ENCODE measurements at places on chromosomes 6 and 20.

DNA sequence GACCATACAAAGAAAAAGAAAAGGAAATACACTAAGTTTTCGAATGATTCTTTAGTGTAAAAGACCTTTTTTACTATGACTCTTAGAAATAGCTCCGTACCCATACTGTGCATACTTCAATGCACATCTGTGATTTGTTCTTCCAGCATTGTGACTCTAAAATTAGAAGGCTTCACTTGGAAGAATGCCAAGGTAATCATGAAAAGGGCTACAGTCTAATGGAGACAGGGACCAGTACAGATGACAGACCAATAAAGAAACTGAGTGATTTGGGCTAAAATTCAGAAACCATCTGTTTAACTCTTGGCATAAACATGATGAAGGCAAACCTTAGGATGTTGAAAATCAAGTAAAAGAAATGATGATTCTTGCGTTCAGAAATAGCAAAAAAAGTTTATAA lies 46.3 kb downstream of the CYP39A1 start:
- DNase-seq, result no peak

DNA sequence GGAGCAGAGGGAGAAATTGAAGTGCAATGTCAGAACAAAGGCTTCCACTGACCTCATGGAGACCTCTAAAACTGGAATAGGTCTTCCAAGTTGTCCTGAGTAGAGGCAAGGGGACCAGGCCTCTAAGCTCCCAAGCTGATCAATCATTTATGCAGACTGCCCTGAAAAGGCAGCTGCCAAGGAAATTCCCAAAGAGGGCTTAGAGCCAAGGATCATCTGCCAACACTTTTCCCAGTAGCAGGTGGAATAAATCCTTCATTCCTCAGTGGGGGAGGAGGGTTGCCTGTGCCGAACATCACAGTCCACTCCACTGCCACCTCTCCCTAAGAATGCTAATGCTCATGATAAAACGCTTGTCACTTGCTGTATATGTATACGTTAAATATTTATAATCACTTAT lies 29.3 kb upstream of the RALY start:
- DNase-seq, result no peak

- DNase-seq, result peak; percentile 60
Measured at GRCh38 chr6:166708460-166708859, 81.4 kb upstream of the RPS6KA2 start.

- DNase-seq, result no peak
Measured at GRCh38 chr20:1908191-1908590, 13.0 kb downstream of the SIRPA start.

DNA sequence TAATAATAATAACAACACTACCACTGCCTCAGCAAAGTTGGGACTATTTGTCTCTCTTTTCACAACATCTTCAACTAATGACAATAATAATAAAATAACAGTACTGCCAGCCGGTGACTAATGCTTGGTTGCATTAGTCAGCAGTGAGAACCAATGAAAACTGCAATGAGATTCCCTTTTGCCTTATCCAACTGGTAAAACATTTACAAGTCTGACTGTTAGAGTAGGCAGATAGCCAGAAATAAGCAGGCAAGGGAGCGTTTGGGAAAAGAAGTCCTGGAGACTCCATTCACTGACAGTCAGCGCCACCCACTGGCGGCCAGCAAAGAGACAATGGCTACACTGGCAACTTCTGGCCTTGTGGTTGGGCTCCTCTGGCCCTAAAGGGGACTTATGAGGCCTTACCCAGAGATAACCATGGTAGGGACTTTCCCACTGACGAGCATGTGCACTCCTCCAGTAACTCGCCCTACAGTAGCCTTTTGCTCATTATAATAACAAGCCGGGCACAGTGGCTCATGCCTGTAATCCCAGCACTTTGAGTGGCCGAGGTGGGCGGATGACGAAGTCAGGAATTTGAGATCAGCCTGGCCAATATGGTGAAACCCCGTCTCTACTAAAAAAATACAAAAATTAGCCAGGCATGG lies 3.4 kb upstream of the NSFL1C start:
- peak; percentile 91 for DNase-seq

DNA sequence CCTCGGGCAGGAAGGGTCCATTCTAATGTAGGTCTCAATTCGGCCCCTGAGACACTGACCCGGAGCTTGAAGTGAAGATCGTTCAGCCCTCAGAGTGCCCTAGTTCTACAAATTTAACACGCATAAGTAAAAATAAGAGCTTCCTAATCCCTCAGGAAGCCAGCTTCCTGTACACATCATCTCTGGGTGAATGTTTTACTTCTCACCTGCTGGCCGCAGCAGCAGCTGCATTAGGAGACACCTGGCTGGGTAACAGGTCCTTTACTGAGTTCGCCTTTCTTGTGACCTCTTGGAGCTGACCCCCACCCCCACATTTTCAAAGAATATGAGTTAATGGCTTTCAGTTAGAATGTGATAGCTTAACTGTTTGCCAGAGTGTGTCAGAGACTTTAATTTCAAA lies 165.0 kb downstream of the SMOC2 start:
- no peak for DNase-seq

- DNase-seq, result no peak
Measured at GRCh38 chr6:30102414-30102969, 10.4 kb downstream of the TRIM31 start.

- DNase-seq, result no peak
Measured at GRCh38 chr20:8608470-8608869, 460.4 kb upstream of the PLCB4 start.

DNA sequence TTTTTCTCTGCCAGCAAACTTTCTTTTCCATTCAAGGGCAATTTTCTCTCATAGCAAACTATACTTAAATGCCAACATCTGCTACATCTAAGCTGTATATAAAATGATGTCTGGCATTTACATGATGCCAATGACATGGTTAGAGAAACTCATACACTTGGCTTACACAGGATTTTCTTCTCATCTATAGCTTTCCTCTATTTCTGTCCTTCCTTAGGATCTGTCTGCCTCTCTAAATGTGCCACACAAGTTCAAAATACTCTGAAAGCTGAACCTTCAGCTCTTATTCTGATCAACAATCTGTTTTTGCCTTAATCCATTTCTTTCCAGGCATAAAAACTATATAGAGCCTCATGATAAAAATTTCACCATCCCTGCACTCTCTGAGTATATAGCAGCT lies 290.9 kb upstream of the RNF217 start:
- DNase-seq, result no peak

DNA sequence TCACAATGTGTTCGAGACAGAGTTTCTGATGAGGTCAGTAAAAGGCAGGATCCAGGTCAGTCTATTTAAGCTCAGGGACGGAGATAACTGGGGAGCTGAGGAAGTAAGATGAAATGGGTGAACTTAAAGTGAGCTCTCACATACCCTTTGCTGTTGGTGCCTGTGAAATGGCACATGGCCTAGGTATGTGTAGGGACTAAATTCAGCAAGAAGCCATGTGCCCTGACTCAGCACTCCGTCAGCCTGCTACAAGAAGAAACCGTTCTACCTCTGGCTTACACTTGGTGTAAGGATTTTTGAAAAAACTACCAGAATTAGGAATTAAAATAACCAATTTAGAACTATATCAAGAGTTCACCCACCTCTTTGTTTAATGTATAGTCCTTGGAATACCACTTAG lies 41.1 kb upstream of the TRDN start:
- no peak for DNase-seq

- no peak for DNase-seq
Measured at GRCh38 chr6:71139249-71139648, 149.4 kb upstream of the OGFRL1 start.

DNA sequence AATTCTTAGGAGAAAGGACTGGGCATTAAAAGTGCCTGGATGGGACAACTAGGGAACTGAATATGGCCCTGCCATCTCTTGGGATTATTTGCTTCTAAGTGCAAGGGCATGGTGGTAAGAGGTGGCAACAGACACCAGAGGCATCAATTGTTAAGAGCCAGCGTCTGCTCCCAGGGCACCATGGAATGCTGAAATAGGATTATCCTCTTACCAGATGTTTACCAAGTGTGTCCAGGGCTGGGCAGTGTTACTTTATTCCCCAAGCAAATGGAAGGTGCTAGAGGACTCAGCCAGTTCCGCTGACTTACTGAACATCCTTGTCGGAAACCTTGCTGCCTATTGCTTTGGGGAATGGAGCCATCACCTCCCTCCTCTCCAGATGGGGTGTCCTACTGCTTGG lies 273.6 kb upstream of the SUPT3H start:
- no peak for DNase-seq

GRCh38 chr6:157187182-157188083 lies 135.9 kb downstream of the TMEM242 start:
- no peak for DNase-seq

- DNase-seq, result no peak
Measured at GRCh38 chr6:157688960-157689599, 134.0 kb upstream of the SNX9 start.

DNA sequence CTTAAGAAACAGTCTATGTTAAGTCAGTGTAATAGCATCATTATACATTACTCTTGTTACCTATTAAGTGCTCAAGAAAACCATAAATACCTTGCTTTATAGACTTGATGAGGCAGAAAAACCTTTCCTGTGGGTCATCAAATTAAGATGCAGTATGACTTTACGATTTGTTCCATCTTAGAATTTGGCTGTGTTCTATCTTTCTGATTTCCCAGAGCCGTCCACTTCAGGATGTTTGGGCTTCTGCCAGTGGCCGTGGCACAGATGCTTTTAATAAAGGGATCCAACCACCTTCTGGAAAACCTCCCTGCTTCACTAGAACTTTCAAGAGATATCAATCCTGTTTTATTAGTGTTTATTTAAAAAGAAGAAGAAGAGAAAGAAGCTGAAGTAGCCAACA lies 71.2 kb downstream of the PDE7B start:
- no peak for DNase-seq

GRCh38 chr20:33312583-33312982 lies 29.6 kb downstream of the BPIFB1 start:
- no peak for DNase-seq

DNA sequence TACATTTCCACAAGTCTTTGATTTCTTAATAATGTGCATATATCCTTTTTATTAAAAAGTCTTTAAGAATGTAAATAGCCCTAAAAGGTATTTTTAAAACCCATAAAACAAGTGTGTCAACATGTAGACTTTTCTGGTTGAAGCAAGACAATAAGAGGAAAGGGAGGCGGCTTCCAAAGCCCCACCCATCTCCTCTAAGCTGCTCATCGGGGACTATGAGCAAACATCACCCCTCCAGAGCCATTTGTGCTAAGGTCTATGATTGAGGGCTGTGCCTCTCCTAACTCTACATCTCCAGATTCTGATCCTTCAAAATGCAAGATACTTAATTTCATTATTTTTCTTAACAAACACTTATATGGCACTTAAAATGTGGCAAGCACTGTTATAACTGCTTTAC lies 2.5 kb upstream of the NAA20 start:
- no peak for DNase-seq

- no peak for DNase-seq
Measured at GRCh38 chr6:138520463-138520862, 21.2 kb upstream of the NHSL1 start.

- DNase-seq, result no peak
Measured at GRCh38 chr6:148704400-148705246, 42.2 kb upstream of the UST start.
